ENCODE measurements at places on chromosomes 1 and 21.
A peak's percentile ranks its signal among the peaks of the same experiment; 100 is the strongest.

GRCh38 chr1:236686815-236687160 lies 489 bp downstream of the ACTN2 start:
- no peak for DNase-seq

- DNase-seq = no peak
Observed at GRCh38 chr1:66334318-66334717, 199.6 kb upstream of the SGIP1 start.

DNA sequence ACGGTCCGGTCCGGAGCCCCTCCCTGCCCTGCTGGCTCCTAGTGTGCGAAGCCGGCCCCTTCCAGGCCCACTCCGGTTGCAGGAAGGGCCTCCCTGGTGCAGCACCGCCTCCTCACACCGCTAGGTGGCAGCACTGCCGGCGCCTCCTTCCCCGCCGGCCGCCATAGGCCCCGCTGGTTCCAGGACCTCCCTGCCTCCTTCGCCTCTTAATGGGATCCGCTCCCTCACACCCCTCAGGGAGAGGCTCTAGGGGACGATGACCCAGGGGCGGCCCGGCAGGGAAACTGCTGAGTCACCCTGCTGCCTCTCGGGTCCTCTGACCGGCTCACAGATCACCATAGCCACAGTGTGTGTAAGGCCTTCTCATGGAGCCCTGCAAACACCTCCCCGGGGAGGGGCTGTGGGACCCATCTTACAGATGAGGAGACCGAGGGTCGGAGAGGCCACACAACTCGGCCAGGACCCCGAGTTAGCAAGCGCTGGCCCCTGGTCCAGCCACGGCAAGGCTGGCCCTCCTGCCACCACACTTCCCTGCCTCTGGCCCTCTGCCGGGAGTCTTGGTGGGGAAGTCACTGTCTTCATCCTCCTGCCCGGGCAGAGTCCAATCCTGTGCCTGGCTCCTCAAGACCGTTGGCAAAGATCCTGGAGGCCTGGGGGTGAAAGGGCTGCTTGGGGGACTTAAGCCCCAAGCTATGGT lies 1.6 kb upstream of the AJAP1 start:
- DNase-seq = no peak

DNA sequence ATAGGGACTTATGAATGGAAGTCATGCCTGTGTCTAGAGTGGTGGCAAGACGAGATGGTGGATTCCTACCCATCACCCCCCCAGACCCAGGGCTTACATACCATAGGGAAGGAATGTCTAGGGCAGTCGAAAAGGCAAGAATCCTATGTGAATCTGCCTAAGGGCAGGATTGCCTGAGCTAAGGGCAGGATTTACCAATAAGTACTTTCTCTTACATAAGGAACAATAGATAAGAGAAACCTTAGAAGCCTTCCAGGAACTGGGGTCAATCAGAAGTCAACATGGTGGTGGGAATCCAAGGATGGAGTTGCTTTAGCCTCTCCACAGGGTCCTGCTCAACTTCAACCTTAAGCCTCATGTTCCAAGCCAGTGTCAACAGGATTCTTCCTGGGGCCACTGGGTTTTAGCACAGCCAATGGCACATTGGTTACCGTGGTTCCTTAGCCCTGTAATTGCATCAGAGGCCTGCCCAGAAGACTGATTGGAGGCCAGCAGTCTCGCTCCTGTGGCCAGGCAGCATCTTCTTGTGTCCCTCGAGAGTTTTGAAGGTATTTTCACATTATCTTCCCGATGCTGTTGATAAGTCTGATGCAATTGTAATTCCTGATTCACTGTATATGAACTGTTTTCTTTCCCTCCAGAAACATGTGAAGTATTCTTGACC lies 20.7 kb downstream of the BACE2 start:
- no peak for DNase-seq

DNA sequence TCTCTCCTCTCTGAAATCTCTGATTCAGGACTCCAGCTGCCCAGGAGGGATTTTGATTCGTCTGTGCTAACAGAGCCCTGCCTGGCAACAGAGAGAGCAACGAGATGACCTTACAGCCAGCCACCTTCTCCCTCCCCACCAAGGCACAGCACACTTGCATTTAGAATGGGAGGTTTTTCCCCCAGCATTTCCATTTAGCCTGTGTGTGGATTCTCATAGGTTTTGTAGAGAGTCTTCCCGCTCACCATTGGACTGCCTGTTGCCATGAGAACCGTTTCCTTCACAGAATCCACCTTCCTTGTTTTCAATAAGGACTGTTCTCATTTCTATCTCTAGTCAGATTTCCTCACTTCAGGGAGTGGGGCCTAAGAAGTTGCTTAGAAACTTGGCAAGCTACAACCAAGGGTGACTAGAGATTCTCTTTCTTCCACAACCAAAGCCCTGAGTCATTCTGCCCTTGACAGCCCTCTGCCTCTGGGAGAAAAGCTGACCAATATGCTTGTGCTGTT lies 5.8 kb upstream of the IKBKE start:
- DNase-seq = no peak

DNA sequence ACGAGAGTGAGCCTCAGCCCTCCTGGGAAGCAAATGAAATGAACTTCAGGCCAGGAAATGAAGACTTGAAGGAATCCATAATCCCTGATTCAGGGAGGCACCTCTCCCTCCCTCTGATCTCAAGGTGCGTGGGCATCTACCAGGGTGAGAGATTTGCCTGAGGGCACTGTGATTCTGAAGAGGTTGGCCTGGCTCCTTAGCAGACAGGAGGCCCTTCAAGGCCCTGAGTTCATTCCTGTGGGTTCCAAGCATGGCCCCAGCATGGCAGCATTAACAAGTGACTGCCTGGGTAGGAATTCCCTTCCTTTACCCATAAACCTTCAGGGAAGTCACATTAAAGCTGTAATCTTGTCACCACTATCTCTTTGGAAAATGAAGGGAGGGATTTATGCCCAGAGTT lies 29.8 kb upstream of the IFNGR2 start:
- DNase-seq = no peak

DNA sequence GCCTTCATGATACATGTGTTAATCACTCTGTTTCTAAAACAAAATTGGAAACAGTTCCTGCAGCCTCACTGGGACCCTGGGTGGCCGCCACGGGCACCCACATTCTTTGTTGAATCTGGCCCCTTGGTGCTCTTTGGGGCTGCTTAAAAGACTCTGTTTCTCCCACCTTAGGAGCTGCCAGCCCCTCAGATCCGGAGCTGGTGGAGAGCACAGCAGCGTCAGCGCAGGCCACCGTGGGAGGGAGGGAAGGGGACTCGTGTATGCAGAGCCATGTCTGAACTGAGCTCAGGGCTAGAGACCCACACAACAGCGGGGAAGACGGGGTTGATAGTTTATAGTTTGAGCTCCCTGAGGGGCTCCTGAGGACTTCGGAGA lies 121.2 kb downstream of the CNIH3 start:
- no peak for DNase-seq

- no peak for DNase-seq
Observed at GRCh38 chr1:22285549-22286396, 142.9 kb upstream of the WNT4 start.

DNA sequence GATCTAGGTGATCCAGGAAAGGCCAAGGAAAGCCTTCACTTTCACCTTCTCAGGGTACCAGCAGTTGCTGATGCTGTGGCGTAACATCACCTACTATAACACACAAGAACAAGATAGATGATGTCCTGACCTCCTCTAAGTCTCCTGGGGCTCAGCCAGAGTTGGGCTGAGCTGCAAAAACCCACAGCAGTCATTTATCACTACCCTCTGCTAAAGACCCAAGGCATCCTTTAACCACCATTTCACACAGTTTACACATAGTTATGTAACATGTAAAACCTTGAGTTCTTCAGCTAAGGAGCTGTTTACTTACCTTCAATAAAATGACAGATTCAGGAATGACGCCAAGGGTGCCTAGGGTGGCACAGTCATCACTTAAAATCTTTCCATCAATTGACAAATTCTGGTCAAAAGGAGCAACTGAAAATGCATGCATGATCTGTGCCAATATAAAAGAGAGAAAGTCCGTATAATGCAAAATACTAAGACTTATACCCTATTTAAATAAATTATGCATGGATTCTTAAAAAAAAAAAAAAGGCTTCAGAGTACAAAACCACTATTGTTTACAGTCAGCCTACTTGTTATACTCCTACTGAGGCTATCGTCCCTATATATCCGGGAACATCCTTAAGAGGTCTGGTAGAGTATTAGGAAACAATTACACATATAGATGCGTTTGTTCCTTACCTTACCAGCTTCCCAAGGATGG lies 20.7 kb upstream of the RAP1GAP start:
- no peak for DNase-seq

DNA sequence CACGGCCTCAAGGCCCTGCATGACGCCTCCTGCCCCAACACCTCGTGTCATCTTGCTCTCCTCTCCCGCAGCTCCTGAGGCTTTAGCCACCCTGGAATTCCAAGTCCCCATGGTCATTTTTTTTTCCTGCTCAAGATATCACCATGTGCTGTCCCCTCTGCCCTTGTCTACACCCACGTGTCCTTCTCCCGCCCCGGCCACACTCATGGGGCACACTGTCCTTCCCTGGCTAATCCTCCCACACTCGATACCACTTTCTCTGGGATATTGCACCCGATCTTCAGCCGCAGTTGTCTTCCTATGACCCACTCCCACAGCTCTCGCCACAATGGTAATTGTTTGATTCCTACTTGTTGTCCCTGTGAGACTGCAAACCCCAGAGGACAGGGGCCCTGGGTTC lies 29.7 kb upstream of the LGALS8 start:
- no peak for DNase-seq

DNA sequence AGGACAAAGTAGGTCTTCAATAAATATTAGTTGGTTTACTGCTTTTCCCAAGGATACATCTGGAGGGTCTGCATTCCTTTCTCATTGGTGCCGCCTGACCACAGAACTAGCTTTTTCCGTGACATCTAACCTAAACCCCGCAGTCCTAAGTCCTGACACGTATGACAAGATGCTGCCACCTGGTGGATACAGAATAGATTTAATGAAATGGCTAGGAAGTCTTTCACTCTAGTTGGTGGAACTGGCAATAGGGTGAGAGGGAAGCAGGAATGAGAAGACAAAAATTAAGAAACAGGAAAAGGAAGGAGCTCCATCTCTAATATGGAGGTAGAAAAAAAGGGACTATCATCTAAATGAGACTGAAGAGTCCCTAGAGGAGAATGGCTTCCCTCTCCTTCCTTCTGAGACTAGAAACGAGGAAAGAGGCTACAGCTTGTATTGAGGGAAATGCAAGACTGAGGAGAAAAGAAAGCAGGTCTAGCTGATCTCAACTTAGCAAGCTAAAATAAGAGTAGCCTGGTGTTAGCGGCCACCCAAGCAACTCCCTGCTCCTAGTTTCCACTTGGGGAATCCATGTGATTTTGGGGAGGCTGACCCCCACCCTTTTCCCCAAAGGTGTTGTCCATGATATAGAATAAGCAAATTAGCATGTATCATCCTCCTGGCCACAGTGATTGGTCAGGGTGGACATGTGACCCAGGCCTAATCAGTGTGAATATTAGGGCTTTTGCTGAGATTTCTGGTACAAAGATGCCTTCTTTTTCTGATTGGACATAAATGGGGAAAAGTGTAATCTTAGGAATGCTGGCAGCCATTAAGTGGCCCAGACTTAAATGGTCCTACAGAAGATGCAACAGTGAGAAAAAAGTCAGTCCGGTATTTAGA lies 5.9 kb downstream of the RFX5 start:
- peak; percentile 85 for DNase-seq

DNA sequence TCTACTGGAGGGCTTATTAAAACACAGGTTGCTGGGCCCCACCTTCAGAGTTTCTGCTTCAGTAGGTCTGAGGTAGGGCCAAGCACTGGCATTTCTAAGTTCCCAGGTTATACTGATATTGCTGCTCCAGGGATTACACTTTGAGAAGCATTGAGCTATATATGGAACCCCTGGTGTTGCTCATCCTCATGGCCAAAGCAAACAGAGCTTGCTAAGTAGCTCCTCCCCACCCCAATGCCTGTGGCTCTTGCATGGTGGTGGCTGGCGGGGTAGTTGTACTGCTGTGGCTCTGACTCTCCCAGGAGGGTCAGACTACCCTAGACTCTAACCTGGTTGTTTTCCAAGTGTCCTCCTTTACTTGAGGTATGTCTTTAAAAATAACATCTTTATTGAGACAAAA lies 143.6 kb downstream of the SPATA46 start:
- DNase-seq = no peak

DNA sequence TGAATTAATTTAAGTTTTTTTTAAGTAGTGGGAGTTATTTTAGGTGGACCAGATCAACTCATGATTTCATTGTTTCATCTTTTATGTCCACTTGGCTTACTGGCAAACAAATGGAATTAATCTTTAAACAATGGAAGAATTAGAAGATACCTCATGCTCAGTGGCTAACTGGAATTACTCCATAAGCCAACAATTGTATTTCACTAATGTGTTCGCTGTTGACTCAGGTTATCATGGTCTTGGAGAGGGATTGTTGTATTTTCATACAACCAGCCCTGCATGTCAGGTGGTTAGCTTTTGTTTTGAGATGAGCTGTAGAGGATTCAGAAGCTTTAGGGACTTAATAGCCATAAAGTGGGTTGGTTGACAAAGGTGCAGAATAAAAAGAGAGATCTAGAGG lies 57.2 kb upstream of the HMCN1 start:
- DNase-seq = no peak

DNA sequence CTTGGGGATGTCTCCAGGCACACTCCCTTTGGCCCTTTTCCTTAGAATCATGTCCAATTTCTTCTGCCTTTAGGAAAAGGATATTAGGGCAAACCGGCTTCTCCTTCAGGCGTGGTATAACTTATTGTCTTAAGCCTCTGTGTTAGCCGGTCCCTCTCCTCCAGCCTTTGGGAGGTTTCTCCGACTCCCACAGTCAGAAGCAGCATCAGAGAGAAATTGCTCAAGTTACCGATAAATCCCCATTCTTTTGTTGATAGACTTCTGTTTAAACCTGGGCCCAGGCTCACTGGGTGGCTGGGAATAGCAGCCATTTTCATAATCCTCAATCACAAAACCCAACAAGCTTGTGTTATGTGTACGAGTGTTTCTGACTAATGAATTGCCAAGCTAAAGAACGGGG lies 85.4 kb upstream of the KAZN start:
- DNase-seq = no peak

DNA sequence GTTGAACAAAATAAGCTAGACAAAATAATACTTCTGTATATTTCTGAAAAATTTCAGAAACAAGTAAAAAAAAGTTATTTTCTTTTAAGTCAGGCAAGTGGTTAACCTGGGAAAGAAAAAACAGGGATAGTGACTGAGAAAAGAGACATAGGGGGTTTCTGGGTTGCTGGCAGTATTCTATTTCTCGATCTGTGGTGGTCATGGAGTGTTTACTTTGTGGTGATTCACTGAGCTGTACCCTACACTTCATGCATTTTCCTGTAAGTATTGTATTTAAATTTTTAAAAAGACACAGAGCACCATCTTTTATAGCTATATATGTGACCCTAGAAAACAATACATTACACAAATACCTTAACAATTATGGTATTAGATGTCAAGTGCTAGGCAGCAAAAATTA lies 58.2 kb downstream of the ZNF644 start:
- DNase-seq = no peak

All from NT2/D1 (cell line).